ENCODE measurements at places on chromosomes 5 and 9.

DNA sequence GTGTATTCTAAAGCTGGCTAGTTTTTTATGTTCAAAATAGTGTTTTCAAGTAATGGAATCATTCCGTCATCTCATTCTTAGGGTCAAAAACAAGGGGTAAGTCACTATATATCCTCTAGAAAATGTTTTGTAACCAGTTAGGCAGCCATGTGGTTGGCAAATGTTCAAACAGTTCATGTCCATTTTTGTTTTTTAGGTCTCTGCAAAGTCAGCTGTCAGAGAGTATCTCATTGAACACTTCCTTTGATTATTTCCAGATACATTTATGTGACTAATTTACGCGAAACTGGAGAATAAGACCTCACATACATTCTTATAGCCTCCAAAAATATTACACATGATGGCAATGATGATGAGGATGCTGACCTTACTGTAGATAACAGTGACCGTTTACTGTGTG is 50.4 kb downstream of the TRIO start:
- DNase-seq, result no peak

GRCh38 chr5:52673495-52673894 is 114.2 kb upstream of the ITGA1 start:
- no peak for DNase-seq

DNA sequence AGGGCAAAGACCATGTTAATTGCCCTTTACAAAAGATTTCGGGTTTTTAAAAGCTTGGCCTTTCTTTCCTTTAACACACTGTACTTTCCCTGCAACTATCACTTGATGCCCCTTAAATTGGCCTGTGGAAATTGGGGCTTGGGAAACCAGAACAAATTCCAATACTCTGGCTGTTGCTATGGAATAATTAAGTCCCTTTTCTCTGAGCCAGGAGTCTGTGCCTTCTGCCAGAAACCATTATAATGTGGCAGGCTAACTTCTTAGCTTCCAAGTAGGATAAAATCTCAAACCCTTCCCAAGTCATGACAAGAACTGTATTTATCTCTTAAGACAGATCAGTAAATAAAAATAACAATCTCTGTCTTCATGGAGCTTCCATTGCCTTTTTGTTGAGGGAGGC is 1.1 kb upstream of the SPINK1 start:
- no peak for DNase-seq

DNA sequence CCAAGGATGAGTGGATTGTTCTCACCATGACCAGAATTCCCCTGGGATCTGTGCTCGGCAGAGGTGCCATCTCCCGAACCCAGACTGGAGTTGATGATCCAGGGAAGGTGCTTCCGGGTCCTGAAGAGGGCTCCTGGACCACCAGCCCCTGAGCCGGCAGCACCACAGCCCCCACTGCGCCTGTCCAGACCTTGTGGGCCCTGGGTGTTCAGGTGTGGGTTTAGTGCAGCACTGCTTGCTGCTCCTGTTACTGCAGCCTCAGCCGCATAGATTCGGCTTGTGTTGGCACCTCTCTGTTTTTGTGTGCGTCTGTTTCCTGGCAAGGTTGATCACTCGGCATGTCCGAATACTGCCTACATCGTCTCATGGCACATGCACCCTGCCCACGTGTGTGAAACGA is 16.3 kb upstream of the NPM1 start:
- DNase-seq, result no peak

- DNase-seq, result no peak
Measured at GRCh38 chr5:92977846-92978540, 603.0 kb downstream of the NR2F1-AS1 start.

DNA sequence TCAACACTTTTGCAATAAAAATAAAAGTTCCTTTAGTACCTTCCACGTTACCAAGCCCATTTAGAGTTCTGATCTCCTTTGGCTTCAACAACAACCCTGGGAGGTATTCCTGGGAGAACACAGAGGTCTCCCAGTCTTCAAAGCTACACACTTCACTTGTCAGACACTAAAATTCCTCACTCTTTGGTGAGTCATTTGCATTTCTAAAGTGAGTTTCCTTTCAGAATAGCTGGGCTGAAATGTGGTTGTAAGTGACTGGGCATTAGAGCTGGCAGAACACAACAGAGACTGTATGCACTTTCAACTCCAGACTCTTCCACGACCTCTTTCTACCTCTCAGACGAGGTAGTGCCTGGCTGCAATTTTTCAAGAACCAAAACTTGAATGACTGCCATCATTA is 11.5 kb upstream of the F2RL1 start:
- DNase-seq, result no peak

DNA sequence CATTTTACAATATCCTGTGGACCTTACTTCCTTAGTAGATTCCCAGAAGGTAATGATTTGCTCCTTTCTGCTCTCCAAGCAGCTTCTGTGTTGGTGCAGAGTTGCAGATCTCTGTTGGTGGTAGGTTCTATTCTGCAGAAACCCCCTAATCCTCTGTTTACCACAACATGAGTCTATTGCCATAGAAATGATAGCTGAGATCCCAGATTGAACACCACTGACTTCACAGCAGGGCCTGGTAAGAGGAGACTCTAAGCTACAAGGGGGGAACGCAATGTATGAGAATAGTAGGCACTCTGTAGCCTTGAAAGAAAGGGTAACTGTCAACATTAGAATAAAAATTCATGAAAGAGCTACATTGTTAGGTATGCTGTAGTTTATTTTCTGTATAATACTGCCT is 59.5 kb downstream of the MUSK start:
- no peak for DNase-seq

DNA sequence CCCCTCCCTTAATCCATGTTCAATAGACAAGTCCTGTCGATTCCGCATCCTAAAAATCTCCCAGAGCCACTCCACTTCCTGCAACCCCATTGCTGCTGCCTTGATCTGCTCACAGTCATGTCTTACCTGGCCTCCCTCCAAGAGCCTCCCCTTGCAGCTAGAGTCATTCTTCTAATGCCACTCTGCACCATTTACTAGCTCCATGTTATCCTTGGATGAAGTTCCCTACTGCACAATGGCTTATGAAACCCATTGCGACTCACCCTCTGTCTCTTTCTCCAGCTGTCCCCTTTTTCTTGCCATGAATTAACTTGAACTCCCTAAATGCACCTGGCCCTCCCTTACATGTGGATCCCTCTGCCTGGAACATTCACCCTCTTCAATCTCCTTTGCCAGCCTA is 39.5 kb downstream of the MEGF10 start:
- no peak for DNase-seq

- DNase-seq, result no peak
Measured at GRCh38 chr5:6753851-6754250, 40.6 kb downstream of the TENT4A start.

DNA sequence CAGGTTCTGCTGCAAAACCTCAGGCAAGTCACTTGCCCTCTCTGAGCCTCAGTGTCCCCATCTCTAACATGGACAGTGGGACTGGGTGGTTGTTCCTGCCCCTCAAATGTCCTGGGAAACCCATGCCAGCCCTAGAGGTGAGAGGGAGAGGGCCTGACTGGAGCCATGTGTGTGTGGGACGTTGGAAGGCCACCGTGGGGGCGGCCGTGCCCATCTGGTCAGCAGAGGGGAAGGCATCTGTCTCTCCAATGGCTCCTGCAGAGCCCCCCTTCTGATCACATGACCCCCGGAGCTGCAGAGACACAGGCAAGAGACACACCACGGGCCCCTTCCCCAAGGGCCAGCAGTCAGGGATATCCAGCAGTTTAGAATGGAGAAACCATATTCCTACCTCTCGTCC is 1.7 kb downstream of the DNM1 start:
- DNase-seq, result no peak

DNA sequence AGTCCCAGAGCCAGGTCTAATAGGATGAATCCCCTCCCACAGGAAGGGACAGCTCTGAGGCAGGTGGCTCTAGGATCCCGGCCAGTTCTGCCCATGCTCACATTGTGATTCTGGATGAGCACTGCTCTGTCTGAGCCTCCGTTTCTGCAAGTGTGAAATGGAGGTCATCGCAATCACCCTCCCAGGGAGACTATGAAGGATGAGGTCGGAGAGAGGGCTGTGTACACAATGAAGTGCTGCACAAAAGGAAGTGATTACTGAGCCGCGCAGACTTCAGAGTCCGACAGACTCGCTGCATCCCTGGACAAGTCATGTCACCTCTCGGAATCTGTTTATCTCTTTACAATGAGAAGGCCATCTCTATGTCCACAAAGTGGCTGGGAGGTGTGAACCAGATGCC is 21.7 kb downstream of the LHX6 start:
- no peak for DNase-seq

DNA sequence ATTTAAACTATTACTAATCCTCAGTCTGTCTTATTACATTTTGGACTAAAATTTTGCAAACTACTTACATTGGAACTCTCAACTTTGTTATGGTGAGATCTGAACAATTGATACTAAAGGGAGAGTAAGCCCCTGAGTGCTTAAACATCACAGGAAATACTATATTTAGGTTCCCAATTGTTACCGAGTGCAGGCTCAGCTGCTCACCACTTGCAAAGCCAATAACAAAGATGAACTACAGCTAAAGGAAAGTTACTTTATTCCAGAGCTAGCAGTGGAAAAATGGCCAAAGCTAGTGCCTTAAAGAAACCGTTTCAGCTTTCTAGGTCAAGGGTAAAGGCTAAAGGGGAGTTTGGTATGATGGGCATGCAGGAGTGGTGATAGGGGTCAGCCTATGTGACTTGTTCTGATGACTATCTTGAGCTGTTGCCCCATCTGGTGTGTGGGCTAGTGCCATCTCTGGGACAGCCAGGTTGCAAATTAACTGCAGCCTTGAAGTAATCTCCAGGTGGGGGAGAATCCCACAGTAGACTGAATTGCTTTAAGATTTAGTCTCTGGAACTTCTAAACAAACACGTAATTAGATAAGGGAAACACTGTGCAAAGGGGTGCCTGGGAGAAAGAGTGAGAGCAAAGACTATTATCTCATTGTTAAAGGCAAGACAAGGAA is 7.8 kb upstream of the NDUFB6 start:
- DNase-seq, result no peak

- DNase-seq, result no peak
Measured at GRCh38 chr9:132150256-132150655, 11.6 kb upstream of the NTNG2 start.

GRCh38 chr9:80945436-80945835 is 743.9 kb downstream of the TLE1 start:
- DNase-seq, result no peak

DNA sequence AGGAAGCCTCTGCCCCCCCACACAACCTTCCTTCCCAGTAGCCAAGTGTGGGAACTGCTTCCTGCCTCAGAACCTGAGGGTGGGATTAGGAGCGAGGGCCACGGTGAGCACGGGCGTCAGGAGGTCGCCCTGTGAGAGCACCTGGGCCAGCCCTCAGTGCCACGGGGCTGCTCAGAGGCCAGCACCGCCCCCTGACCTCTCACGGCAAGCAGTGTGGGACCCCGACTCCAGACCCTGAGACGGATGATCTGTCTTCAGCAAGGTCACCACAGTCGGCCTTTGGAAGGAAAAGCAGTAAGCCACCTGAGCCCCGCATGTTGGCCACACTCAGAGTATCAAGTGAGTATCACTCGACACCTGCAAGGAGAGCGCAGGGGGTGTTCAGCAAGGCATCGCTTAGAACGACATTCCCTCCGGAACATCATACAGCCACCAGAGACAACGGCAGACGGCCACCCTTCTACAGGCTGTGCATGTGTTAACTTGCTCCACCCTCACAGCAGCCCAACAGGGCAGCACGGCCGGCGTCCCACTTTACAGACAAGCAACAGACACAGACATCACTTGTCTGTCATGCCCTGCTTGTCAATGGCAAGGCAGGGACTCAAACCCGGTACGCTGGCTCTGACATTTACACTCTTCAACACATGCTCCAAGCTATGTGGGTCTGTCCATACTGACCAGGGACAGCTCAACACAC is 50.2 kb downstream of the IPPK start:
- DNase-seq, result no peak

GRCh38 chr9:93648836-93649235 is 72.5 kb downstream of the PHF2 start:
- DNase-seq, result no peak

DNA sequence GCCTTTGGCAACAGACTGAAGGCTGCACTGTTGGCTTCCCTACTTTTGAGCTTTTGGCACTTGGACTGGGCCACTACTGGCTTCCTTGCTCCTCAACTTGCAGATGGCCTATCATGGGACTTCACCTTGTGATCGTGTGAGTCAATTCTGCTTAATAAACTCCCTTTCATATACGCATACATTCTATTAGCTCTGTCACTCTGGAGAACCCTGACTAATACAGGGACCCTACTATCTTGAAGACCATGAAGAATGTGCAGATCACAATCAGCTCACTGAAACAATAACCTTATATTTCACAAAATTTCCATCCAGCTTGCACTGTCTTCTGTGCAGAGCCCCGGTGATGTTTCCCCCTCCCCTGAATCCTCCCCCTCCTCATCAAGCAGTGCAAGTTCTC is 39.8 kb downstream of the TMEM215 start:
- DNase-seq, result no peak

DNA sequence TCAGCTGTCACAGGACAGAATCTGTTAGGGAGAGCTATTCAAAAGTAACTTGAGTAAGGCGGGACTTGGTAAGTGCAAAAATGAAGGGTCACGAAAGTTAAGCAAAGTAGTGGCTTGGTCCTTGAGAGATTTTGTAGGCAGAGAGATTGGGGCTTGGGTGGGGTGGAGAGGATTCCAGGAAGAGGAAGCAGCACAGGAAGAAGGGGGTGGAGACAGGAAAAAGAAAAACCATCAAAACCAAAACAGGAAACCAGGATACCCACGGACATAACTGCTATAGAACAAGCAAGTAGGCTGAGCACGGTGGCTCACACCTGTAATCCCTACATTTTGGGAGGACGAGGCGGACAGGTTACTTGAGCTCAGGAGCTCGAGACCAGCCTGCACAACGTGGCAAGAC is 3.7 kb downstream of the ROPN1L start:
- DNase-seq, result no peak

- no peak for DNase-seq
Measured at GRCh38 chr9:36486933-36487481, 85.7 kb upstream of the MELK start.

- DNase-seq, result no peak
Measured at GRCh38 chr9:22037954-22038690, 29.0 kb upstream of the CDKN2B start.

DNA sequence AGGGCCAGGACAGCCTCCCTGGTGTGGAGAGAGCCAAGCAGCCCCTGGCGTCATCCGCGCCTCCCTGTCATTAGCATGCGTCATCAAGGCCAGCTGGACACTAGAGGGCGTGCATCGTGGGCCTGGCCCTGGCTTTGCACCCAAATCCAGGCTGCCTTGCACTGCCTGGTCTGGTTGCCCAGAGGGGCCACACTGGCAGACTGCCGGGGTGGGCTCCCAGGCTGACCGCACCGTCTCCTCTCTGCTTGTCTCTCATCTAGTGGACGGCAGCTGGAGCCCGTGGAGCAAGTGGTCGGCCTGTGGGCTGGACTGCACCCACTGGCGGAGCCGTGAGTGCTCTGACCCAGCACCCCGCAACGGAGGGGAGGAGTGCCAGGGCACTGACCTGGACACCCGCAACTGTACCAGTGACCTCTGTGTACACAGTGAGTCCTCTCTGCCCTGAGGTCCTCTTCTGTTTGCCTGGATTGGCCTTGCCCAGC is 29.0 kb downstream of the HK3 start:
- DNase-seq, result no peak

- DNase-seq, result no peak
Measured at GRCh38 chr9:36866840-36867239, 167.2 kb downstream of the PAX5 start.
